SK-N-SH treated with all-trans-retinoic acid at 6 μM for 48 hours (cell line): ENCODE measurements at places on chromosomes 1 and 21.

DNA sequence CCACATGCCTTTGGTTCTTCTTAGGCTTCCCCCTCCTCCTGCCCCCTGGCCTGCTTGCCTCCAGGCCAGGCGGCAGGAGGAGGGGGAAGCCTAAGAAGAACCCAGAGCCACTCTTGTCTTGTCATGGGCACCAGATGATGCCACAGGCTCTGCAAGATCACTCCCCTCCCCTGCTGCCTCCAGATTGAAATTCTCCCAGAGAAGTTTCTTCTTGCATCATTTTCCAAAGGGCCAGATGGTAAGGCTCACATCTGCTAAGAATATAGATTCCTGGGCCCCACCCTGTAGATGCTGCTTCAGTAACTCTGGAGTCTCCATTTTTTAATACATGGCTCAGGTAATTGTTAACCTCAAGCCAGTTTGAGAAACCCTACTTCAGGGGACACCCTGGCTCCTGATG lies 60.8 kb downstream of the FAM163A start:
- no peak for ATAC-seq

- no peak for ATAC-seq
These were observed 525.0 kb downstream of the PTPRU start for GRCh38 chr1:29761159-29761928.

DNA sequence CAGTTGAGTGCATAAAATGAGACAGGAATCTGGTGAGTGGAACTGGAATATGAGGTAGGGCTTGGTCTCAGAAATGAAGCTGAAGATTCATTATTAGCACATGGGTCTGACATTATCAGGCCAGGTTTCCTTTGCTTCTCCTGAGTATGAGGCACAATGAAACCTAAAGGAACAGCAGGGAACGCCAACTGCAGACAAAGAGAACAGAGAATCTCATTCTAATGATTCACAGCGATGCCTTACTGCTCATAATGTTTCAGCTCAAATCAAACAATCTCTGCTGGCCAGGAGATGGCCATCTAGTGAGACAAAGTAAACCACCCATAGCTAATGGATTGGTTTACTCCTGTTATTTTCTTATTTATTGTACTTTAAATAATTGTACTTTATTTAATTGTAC lies 133.5 kb downstream of the C1orf21 start:
- no peak for ATAC-seq

DNA sequence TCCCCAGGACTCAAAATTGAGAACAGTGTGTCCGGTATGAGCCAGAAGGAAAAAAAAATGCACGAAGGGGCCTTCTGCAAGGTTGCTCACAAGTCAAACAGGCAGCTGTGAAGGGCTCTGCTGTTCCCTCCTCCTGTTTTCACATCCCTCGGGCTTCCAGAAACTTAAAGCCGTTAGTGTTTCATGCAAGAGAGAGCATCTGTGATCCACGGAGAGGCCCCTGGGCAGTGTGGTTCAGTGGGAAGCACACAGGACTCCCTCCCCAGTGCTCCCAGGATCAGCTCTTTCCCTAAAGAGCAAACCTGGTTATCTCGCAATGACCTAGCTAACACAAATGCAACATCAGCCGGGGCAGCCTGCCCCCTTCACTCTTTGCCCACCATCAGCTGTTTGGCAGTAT lies 2.9 kb upstream of the MATN1 start:
- ATAC-seq = no peak

GRCh38 chr1:244077473-244078220 lies 26.6 kb downstream of the ZBTB18 start:
- peak; percentile 20 for ATAC-seq

GRCh38 chr1:236948996-236949395 lies 55.2 kb downstream of the MT1HL1 start:
- no peak for ATAC-seq

GRCh38 chr1:164673584-164674214 lies 114.7 kb downstream of the PBX1 start:
- no peak for ATAC-seq

GRCh38 chr1:77012066-77012465 lies 144.8 kb downstream of the ST6GALNAC5 start:
- ATAC-seq = no peak

DNA sequence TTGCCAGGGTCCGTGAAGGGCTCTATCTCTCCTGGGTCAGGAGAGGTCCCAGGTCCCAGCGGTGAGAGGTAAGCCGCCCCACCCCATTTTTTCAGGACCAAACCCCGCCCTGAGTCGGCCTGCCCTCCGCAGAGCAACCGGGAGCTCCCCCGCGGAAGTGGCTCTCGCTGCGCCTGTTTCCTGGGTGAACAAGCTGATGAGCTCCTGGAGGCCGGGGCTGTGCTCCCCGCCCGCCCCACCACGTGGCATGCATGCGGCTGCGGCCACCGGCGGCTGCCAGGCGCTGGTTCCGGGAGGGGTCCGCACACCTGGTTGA lies 32.0 kb downstream of the ZBTB17 start:
- ATAC-seq = no peak

- ATAC-seq = no peak
These were observed 7.2 kb upstream of the EPS15 start for GRCh38 chr1:51526248-51526647.

DNA sequence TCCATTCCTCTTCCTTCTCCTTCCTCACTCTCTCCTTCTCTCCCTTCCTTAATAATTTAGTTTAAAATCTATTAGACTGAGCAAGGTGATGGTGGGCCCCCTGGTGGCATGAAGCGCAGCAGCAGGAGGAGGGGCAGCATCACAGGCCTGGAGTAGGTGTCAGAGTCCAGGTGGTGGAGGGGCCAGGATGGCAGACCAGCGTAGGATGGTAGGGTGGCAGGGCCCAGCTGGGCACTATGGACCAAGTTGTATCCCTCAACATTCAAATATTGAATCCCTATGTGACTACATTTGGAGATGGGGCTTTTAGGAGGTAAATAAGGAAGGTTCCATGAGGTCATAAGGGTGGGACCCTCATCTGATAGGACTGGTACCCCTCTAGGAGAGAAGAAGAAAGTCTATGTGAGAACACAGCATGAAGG lies 61.0 kb downstream of the WDR4 start:
- ATAC-seq = peak; percentile 55

GRCh38 chr1:42319871-42320484 lies 15.1 kb downstream of the FOXJ3 start:
- ATAC-seq = no peak

DNA sequence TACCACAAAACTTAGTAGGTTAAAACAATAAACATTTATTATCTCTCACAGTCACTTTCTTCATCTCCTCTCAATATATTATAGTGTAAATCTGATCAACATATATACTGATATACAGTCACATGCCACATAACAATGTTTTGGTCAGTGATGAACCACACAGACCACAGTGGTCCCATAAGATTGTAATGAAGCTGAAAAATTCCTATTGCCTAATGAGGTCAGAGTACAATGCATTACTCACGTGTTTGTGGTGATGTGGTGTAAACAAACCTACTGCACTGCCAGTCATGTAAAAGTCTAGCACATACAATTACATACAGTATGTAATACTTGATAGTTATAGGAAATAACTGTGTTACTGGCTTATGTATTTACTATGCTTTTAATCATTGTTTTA lies 30.1 kb downstream of the OLFML3 start:
- ATAC-seq = no peak
